Skin of body (tissue), 3 donors: ENCODE measurements at places on chromosomes 2 and 18. TPM values are rescaled to one million over a fixed set of nuclear protein-coding genes. Genes with fewer than 3 reads are reported as not detected.

NT5C1B gene
- total RNA-seq: not detected

CROCC2 gene
- total RNA-seq: 0.30 TPM

PID1 gene
- total RNA-seq: 17.5 TPM

NOSTRIN gene
- total RNA-seq: 9.4 TPM

DSC1 gene
- total RNA-seq: 150 TPM

SP140L gene
- total RNA-seq: 3.8 TPM

SCN7A gene
- 18.2 TPM for total RNA-seq

HOXD10 gene
- 1.8 TPM for total RNA-seq

COLEC11 gene
- total RNA-seq: not detected

STARD6 gene
- not detected for total RNA-seq

ANKRD62 gene
- total RNA-seq: not detected

DNA sequence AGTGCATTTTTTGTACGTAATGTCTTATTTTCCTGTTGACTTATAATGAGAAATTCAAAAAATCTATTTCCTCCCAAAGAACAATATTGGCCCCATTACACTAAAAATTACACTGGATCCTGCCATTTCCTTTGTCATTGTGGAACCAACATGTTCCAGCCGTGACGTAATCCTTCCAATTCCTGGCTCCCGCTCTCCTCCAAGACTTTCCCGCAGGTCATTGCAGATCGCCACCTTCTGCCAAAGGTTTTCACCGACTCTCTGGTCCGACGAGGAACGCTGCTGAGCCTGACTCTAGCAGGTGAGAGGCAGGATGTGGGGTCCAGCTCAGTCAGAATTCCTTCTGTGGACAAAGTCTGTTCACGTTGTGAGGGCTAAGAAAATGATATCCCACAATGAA lies 38.0 kb downstream of the PTGR3 start:
- no peak for DNase-seq

GRCh38 chr2:162159446-162159845 lies 7.4 kb upstream of the GCG start:
- no peak for DNase-seq

- DNase-seq: no peak
These were observed 782.8 kb downstream of the BCL11A start for GRCh38 chr2:59770651-59771050.

DNA sequence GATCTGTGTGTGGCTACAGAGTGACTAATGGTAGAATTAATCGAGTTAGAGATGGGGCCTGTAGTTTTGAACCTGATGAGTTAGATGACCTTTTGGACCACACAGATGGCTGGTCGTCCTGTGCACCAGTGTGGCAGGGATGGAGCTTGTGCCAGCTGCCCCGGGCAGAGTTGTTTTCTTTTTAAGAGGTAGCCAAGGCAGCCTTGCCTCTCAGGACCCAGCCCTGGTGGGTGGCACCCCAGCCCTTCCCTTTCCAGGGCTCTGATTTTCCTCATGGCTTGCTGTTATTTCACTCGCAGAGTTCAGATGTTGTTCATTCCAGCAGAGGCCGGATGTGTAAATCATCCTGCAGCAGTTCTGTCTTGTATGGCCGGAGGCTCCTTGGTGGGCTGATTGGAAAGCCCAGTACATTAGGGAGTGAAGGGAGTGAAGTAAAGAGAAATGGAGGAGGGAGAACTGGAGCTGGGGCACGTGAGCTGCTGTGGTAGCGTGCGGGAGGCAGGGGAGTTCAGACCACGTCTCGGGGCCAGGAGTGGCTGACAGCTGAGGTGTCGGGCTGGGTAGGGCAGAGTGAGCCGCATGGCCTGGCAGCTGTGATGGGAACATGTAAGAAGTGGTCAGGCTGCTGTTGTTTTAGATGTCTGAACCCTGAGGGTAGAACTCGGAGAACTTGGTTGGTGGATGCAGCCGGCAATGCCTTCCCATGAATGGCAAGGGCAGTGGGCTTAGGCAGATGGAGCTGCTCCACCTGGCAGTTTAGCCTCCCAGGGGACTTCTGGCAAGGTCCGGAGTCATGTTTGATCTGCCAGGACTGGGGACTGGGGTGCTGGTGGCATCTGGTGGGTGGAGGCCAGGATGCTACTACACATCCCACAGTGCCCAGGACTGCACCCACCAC lies 28.8 kb downstream of the ASAP2 start:
- peak; percentile 38 for DNase-seq

DNA sequence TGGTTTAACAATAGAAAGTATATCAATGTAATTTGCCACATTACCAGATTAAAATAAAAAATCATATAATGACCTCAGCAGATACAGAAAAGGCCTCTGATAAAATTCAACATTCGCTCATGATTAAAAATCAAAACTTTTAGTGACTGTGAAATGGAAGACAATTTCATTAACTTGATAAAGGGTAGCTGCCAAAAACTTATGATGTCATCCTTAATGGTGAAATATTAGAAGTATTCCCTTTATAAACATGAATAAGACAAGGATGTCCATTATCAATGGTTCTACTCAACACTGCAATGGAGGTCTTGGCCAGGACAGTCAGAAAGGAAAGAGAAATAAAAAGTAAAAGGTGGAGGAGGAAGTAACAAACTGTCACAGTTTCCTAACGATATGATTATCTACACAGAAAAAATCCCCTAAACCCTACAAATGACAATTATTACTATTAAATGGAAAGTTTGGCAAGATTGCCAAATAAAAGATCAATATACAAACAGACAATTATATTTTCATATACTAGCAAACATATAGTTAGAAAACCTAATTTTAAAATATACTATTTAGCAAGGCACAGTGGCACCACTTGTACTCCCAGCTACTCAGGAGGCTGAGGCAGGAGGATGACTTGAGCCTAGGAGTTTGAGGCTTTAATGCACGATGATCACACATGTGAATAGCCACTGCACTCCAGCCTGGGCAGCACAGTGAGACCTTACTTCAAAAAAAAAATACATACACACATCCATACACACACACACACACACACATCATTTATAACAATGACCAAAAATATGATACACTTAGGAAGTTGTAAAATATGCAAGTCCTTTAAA lies 12.8 kb downstream of the METTL8 start:
- no peak for DNase-seq

DNA sequence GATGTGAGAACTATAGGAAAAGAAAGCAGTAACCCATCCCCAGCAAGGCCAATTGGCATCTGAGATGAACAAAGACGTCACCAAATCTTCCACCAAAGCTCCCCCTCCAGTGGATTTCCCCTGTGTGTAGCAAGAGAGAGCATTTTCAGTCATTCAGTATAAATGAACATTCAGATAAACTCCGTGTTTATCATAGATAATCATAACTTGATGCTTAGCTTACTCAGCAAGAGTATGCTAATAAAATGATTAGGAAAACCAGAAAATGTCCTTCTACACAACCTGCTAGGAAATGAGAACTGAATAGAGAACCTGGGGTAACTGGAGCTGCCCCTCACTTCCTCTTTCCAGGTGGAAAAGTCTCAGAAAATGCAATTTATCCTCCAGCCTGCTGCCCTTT lies 198.0 kb upstream of the CCDC150 start:
- DNase-seq: no peak

GRCh38 chr2:217622205-217623060 lies 380.4 kb downstream of the TNS1 start:
- DNase-seq: peak; percentile 81

- DNase-seq: no peak
These were observed 39.2 kb downstream of the SERPINE2 start for GRCh38 chr2:223999862-224000261.

DNA sequence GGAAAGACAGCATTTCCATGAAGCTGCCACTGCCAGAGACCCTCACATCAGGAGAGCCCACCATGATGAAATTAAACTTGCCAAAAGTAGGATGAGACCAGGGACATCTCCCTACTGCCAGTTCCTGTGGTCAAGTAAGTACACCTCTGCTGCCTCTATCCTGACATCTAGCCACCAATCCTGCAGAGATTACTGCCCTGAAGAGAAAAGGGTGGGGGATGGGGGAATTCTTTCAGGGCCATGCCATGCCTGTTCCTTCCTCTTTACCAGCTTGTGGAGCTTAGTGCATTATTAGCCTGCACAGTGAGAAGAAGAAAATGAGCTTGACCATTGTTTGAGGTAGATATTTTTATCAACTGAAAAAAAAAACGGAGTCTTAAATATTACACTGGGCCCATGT lies 397.2 kb upstream of the CDH2 start:
- DNase-seq: no peak

- no peak for DNase-seq
These were observed 46.3 kb downstream of the TMEM247 start for GRCh38 chr2:46525522-46526155.

DNA sequence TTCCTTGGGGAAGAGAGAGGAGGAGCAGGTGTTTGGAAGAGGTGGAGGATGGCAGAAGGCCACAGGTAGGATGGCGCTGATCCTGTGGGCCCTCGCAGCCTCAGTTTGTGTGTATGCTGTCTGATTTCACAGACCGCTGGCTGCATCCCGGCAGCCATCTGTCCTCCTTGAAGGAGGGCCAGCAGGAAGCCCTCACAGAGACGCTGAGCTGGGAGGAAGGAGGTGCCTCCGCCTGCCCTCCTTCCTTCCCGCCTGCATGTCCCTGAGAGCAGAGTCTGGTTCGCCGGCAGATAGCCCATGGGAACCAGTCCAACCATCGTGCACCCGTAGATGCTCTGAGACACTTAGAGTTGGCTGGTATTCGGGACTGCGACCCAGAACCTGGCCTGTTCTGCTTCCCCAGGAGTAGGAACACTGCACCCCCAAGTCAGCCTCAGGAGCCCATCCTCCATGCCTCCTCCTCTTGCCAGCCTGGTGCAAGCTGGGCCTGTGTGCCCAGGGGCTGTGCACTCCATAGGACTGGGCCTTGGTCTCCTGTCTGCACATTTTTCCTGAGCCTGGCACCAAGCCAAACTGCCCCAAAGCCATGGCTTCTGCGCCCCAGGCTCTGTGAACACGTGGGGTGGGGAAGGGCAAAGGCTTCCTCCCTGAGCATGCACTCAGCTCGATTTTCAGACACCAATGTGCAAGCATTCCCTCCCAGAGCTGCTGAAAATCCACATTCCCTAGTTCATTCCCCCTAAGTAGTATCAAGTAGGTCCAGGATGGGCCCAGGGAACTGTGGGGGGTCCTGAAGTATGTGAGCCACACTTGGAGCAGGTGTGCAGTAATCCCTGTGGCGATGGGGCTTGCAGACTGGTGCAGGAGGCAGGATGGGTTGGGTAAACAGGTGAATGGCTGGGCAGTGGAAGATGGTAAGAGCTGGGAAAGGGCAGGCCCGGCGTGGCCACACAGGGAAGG lies 115.6 kb downstream of the SEPTIN10 start:
- no peak for DNase-seq

- no peak for DNase-seq
These were observed 87.3 kb downstream of the HNRNPLL start for GRCh38 chr2:38515155-38516074.

DNA sequence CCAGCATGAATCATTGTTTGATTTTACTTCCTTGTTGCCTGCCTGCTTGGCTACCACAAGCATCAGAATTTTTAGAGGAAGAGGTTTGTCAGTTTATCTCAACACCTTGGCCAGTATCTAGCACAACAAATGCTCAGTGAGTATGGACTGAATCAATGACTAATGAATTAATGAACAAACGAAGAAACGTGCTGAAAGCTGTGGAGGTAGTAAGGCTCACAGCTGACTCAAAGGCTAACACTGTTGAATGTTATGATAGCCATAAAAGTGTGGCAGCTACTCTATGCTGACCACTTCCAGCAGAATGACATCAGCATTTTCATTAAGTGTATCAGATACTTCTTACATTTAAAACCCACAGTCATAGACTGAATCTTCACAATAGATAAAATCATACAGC lies 543.4 kb downstream of the IRS1 start:
- DNase-seq: no peak

DNA sequence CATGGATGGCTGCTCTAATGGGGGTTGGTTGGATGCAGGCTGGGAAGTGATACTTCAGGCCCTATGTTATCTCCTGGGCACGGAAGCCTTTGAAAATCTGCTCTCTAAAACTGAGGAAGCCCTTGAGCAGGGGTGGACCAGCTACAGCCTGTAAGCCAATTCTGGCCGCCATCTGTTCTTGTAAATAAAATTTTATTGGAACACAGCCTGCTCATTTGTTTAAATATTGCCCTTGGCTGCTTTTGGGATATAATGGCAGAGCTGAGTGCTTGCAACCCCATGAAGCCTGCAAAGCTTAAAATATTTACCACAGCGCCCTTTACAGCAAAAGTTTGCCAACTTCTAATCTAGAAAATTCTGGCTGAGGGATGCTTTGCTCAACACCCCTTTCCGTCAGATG lies 11.9 kb upstream of the IGFBP2 start:
- DNase-seq: peak; percentile 20

- DNase-seq: peak; percentile 37
These were observed 559.7 kb upstream of the ZEB2 start for GRCh38 chr2:145079641-145080040.

DNA sequence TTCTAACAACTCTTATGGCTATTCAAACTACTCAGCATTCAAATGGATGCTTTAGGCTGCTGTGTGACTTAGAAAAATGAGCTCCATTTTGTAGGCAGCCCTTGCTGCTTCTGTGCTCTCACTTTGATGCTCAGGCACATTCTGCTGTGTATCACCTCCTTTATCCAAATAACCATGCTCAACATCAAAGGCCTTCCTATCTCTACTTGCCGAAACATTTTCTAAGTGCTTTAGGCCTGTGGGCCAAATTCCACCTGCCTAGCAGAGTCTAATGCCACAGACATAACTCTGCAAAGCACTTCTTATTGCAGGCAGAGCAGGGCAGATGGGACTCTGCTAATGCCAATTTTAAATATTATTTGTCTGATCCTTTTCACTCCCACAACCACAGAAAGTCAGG lies 397.4 kb downstream of the RND3 start:
- no peak for DNase-seq

DNA sequence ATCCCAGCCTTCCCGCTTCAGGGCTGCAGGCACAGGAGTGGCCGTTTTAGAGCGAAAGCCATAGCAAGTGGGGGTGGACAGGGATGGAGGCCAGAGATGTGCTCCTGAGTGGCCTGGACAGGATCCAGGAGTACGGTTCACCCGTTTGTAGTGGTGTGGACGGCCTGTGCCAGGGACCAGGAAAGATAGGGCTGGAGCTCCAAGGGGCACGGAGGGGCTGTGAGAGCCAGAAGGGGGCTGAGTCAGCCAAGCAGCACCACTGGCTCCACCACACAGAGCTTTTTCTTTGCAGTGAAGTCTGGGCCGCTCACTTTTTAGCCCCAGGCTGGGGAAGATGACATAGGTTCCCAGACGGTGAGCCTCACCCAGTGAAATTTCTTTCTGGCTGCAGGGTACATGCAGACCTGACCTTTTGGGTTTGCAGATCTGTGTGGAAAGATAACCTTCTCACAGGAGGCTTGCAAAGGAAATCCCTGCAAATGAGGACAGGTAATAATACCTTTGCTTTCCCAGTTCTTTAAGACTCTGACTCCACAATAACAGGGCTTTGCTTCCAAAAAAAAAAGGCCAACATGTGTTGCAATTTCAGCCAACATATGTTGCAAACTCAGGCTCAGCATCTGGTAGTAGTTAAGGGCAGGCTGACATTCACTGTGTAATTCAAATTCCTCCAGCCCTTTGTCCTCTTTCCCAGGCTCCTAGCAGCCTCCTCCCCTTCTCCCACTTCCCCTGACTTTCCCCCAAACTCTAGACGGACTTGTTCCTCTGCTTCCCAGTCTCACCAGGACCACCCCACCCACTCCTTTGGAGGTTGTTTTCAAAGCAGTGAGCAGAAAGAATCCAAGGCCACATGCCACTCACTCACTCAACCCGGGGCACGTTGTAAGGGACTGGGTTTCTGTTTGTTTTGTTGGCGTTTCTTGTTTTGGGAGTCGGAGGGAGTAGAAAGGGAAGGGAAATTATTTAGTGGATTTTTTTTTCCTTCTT lies 20.3 kb upstream of the LAPTM4A start:
- DNase-seq: peak; percentile 97
